Right lung (tissue), 10 donors: ENCODE measurements at places on chromosomes 7 and 10. TPM values are rescaled to one million over a fixed set of nuclear protein-coding genes. Genes with fewer than 3 reads are reported as not detected.

- peak; percentile 3 for DNase-seq
Measured at GRCh38 chr10:106618646-106619045, 545.9 kb downstream of the SORCS1 start.

Gene VIPR2
- polyA plus RNA-seq, result 0.18 TPM

DNA sequence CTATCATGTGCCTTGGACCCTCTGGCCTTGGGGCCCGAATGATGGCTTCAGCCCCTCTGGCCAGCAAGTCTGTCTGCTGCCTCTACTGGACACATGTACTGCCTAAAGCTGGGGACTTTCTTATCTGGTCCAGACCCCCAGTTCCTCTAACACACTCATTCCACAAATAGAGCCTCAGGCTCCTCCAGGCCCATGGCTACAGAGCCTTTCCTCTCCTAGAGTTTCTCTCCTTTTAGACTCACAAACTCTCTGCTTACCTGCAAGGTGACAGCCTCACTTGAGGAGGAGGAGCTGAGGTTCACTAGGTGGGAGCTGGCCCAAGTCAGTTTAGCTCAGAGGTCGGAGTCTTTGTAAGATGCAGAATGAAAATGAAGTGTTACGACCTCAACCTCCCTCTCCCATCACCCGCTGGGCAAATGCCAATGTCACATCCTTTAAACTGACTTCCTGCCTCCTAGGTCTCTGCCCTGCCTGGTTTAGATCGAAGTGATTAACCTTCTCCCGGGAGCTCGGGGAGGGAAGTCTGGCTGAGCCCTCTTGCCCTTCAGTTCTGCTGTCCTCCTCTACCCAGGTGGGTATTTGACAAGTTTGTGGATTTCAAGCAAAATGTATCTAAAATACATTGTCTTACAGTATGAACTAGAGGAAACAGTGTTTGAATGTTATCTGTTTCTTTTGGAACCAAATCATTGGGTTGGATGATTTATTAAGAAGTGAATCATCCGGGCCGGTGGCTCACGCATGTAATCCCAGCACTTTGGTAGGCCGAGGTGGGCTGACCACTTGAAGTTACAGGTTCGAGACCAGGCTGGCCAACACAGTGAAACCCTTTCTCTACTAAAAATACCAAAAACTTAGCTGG is 71.9 kb upstream of the TNS3 start:
- no peak for DNase-seq

GRCh38 chr10:7493996-7494395 is 83.2 kb upstream of the SFMBT2 start:
- no peak for DNase-seq

GRCh38 chr10:90960355-90960814 is 39.5 kb upstream of the ANKRD1 start:
- DNase-seq, result no peak

DNA sequence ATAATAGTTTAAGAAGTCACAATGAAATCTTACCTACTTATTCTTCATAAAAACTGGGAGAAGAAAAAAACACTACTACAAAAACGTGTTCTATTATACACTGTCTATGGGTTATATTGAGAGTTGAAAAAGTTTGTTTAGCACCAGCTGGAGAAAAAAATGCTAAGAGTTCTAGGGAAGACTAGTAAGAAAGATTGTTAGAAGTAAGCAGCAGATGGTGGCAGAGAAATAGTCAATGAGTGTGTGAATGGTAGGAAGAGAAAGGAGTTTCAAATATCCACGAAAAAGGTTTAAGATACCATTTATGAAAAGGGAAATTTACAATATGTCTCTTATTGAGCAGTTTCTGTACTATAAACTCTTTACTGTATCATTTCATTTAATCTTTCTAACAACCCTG is 124.7 kb downstream of the NRBF2 start:
- no peak for DNase-seq

DNA sequence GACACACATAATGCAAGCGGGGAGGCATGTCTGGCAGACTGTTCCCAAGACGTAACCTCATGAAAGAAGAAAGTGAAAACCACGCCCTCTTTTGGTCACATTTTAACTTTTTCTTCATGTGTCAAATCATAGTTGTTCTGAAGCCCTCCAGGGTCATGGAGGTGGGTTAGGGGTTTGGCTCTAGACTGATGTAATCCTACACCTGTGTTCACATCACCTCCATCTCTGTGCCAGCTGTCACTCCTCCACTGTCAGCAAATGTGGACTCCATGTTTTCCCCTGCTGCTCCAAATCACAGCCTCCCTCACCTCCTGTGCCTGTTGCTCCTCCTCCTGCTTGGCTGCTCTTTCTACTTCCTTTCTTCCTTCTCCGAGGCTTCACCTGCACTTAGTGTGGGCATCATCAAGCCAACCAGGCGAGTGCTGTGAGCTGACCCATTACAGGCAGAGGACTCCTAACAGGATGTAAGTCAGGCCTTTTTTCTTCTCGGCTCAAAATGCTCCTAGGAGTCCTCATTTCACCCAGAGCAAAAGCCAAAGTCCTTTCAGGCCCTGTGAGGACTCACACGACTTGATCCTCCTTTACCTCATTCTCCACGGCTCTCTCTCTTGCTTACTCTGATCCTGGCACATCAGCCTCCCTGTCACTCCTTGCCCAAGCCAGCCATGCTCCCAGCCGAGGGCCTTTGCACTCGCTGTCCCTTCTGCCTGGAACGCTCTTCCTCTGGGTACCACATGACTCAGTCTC is 66.4 kb upstream of the IFRD1 start:
- no peak for DNase-seq

DNA sequence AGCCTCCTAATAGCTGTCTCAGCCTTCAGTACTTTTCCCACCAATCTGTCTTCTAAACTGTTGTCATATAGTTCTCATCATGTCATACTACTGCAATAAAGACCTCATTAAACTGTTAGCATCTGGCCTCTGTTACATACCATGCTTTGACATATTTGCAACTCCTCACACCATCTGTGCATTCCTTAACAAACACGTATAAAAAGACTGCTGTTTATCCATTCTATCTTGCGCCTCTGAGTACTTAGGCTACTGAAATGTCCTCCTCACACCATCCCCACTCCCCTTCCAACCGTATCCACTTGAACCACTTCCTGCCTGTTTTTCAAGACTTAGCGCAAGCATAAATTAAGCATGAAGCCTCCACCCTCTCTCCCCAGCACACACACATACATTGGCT is 41.6 kb downstream of the SLC16A9 start:
- no peak for DNase-seq

Gene OIT3
- polyA plus RNA-seq, result 1.5 TPM

DNA sequence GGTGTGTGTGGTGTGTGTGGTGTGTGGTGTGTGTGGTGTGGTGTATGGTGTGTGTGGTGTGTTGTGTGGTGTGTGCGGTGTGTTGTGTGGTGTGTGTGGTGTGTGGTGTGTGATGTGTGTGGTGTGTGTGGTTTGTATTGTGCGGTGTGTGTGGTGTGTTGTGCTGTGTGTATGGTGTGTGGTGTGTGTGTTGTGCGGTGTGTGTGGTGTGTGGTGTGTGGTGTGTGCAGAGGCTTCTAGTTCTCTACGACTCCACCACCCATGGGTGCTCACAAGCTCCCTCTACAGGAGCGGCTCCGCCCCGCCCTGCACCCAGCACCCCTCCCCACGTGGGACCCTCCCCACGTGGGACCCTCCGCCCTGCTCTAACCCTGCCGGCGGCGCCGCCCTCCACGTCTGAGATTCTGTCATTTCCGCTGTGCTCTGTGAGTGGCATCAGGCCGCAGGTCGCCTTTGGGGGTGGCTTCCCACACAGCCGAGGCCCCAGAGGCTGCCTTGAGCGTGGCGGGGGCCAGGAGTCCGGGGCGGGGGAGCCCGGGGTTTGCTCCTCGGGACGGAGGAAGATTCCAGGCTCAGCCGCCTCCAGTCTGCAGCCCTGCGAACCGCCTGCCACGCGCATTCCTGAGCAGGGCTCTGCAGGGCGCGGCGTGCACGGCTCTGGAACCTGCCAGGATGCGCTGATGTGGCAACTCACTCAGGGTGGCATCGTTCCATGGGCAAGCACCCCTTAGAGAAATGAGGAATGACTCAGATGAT is 37.0 kb upstream of the DNAJB6 start:
- no peak for DNase-seq
